ENCODE measurements at places on chromosomes 6 and 20.

DNA sequence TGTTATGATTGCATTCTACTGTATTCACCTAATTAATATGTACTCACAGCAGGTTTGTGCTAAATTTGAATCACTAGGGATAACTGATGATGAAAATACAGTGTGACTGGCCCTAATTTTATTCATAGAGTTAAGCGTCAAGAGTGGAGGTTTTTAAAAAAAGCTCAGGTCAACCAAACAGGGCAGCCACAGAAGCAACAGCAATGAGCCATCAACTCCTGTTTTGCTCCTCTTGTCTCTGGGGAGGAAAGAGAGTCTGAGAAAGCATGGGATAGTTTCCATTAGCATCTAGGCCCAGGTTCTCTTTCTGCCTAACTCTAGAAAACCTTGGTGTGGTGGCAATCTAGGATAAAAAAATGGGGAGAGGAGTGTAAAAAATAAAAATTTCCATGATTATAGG, 122.1 kb downstream of the OGFRL1 start:
- DNase-seq: no peak

- DNase-seq: no peak
Measured at GRCh38 chr6:139060332-139060731, 31.8 kb downstream of the ABRACL start.

DNA sequence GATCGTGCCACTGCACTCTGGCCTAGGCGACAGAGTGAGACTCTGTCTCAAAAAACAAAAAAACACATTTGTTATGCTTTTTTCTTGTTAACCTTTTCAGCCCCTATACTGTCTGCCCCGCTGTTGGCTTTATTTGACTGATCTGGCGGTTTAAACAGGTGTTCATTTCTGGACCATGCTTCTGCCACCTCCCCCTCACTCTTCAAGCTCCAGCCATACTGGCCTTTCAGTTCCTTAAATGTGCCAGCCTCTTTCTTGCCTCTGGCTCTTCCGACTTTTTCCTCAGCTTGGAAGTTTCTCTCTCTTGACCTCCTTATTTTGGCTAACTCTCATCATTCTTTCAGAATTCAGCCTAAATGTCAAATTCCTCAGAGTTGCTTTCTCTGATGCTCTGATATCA, 35.2 kb upstream of the TXLNB start:
- no peak for DNase-seq

DNA sequence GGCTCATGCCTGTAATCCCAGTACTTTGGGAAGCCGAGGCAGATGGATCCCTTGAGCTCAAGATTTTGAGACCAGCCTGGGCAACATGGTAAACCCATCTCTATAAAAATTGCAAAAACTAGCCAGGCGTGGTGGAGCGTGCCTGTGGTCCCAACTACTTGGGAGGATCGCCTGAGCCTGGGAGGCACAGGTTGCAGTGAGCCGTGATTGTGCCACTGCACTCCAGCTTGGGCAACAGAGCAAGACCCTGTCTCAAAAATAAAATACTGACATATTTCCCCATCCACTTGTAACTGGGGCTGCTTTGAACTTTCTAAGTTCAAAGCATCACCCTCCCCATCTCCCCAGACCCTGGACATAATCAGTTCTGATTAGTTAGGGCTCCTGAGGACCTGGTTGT, 7.2 kb upstream of the MMP9 start:
- no peak for DNase-seq
